Right lobe of liver (tissue), 6 donors: ENCODE measurements at places on chromosomes 3 and 15.

GRCh38 chr3:196632046-196632751 lies 7.3 kb upstream of the NRROS start:
- peak; percentile 85 for DNase-seq

- DNase-seq = no peak
These were observed 47.6 kb downstream of the SLMAP start for GRCh38 chr3:57803647-57804081.

DNA sequence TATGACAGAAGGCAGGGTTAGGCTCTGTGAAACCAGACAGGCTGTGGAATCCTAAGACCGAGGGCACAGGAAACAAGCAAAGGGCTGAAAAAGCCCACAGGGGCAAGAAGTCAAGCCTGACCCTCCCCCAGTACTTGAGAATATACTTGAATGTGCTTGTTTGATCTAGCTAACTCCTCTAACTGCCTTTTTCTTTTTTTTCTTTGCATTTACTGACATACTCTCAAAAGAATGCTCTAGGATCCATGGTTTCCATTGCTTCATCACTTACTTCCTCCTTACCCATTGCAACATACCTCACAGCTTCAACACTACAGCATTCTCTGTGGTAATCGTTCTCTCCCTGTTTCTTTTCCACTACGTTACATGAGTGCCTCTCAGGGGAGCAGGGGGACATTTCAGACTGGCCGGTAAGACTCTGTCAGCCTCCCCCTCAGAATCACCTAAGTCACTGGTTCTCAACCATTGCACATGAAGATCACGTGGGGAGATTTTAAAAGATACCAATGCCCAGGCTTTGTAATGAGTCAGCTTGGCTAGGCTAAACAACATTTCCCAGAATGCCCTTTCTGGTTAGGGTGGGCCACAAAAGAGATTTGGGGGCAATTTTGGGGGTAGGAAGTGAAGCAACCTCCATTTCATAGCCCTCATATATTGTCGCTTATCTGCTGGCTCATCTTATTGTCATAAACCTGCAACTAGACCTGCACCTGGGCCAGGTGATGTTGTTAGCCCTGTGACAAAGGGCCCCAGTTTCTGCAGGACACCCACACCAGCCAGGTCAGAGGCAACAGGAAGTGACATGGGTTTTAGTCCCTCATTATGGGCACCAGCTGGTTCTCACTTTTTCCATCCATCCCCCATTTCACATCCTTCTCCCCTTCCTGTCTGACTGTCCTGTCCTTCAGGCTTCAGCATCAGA lies 24.6 kb upstream of the RSL24D1 start:
- no peak for DNase-seq

DNA sequence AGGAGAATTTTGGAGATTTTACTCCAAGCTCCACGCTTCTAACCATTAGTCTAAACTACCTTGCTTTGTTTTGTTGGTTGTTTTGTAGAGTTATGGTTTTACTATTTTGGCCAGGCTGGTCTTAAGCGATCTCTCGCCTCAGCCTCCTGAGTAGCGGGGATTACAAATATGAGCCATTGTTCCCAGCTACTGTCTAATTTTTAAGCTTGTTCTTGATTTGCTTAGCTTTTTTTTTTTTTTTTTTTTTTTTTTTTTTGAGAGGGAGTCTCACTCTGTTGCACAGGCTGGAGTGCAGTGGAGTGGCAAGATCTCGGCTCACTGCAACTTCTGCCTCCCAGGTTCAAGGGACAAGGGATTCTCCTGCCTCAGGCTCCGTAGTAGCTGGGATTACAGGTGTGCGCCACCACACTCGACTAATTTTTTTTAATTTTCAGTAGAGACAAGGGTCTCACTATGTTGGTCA lies 28.5 kb downstream of the EFCAB12 start:
- DNase-seq = no peak

DNA sequence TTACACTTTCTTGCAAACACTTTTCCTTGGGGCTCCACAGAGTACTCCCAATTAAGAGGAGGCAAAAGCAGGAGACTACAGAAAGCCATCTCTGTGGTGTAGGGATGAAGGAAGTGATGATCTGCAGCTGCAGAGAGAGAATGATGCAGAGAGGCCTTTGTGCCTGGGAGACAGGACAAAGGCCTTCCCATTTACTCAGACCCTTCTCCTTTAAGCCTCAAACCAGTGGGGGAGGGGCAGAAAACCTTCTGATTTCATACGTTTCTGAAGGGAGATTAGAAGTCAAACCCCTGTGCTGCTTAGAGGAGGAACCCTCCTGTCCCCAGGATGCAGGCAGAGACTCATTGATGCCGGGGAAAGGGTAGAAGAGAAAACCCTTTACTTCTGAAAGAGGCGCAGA lies 130.8 kb downstream of the NEO1 start:
- DNase-seq = no peak

GRCh38 chr15:71392861-71393283 lies 277.6 kb downstream of the THSD4 start:
- no peak for DNase-seq

GRCh38 chr3:64121750-64122311 lies 98.5 kb upstream of the PSMD6 start:
- no peak for DNase-seq
